HFF-Myc (cell line): ENCODE measurements at places on chromosomes 1 and 21.

- DNase-seq: no peak
These were observed 27.5 kb downstream of the TBX15 start for GRCh38 chr1:118960567-118961136.

DNA sequence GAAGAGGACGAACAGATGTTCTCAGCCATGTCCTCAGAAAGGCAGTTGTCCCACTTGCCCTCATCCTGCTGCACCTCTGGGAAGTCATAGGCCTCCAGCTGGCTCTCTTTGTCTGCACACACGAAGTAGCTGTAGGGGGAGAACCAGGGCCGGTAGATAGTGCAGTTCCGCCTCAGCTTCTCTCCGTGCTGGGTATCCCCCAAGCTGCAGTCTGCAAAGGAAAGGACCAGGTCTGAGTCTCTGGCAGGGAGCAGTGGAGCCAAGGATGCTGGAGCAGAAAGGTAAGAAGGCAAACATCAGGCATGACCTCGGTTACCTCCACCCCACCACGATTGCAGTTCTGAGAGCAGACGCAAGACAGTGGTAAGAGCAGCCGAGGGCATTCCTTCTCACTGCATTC, 2.2 kb downstream of the SPATA46 start:
- DNase-seq: no peak

GRCh38 chr1:229383961-229384360, 41.1 kb upstream of the CCSAP start:
- DNase-seq: no peak

DNA sequence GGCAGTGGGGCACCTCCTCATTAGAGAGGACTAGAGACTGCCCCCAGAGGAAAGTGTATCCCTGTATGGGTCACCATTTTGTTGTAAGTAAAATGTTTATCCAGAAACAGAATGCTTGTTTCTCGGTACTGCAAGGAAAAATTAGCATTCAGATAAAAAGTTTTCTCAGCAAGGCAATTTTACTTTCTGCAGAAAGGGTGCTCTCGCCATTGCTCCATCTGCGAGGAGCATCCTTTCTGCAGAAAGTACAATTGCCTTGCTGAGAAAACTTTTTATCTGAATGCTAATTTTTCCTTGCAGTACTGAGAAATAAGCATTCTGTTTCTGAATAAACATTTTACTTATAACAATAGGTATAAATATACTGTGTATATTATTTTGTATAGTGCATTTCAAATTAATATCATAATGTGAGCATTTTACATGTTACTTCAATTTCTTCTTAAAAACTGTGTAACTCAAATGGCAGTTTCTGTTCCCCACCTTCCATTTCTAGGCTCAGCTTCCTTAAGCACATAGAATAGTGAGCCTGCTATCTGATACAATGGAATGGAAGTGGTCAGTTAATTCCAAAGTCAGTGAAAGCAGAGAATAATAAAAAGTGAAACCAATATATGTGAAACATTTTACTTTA, 76.5 kb upstream of the DESI2 start:
- DNase-seq: no peak

DNA sequence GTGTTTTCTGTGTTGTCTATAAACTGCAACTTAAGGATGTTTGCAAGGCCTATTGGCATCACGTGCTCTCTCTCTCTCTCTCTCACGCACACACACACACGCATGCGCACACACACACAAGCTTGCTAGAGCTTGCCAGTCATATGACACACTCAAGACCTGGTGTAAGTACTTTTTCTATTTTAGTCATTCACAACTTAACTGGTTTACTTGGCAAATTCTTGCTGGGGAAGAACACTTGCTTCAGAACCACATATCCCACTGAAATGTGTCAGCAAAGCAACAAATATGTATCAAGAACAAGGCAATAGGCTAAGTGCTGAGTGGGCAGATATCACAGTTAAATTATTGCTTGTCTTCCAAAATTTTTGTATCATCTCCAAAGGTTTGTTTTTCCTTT, 107.8 kb downstream of the DISC1 start:
- no peak for DNase-seq

GRCh38 chr1:116340506-116341231, 32.4 kb upstream of the ATP1A1 start:
- DNase-seq: no peak

- no peak for DNase-seq
These were observed 44.6 kb upstream of the MYBPHL start for GRCh38 chr1:109351457-109351856.

DNA sequence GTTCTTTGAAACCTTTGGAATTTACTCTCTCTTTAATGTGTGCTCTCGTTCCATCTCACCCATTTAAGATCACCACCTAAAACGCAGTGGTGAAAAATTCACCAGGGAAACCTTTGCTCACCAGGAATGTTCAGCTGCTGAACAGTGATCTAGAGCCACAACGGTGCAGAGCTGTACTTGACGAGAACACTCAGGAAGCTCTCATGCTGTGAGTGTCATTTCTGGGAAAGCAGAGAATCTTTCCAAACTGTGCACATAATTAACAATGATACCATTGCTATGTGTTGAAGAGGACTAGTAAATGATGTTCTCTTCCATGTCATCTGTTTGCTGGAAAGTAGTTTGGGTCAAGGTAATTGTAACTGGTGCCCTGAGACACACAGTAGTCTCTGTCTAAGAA, 117.1 kb downstream of the ZZZ3 start:
- no peak for DNase-seq

- no peak for DNase-seq
These were observed 151.3 kb downstream of the CLIC6 start for GRCh38 chr21:34820051-34820450.

DNA sequence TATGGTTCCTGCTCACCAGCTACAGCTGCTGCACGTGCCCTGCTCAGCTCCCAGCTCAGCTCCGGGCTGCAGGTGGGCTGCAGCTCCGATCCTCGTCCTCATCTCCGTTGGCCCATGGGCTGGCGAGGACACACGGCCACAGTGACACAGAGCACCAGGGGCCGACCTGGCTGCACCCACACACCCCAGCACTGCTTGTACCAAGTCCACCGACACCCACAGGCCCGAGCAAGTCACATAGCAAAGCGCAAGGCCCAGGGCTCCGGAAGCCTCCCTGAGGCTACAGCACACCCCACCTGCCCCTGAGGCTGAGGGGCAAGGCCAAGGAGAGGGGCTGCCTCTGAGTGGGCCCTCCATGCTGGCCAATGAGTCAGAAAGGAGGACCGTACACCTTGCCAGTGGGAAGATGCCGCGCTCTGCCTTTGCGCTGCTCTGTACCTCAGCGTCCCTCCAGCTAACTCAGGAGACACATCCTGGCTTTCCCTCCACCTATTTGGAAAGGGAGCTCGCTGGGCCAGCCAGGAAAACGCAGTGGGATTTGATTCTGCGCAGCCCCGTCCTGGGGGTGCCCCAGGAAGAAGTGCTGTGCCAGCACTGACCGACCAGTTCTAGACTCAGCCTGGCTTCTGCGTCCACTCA, 124.8 kb downstream of the SIK1 start:
- no peak for DNase-seq

DNA sequence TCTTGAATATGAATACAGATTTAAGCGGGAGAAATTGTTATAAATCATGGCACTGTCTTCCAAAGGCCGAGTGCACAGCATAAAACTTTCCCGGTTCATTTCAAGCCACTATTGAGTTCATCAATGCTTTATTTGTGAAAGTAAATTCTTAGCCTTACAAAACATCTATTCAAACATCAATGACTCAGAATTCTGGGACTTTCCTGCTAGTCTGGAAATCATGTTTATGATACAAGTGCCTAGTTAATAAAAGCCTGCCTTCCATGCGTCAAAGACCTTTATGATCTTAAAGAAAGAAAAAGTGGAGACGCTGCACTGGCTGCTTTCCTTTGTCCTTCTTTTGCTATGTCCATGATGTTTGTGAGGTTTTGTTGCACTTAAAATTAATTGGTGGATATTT, 137.7 kb downstream of the SETD4 start:
- no peak for DNase-seq

DNA sequence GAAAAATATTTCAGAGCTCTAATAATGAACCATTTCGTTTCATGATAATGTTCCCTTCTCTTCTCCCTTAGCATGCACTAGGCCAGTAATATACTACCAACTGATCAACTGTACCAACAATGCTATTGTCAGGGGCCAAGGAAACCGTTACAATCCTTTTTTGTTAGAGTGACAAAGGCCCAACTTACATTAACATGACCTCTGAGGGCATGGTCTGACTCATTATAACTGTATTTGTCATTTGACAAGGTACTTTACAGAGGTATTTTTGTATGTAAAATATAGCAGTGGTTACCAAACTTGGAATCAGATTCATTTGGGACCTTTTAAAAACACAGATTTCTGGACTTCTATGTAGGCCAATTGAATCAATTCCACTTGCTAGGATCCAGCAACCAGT, 102.6 kb upstream of the RRP15 start:
- no peak for DNase-seq

DNA sequence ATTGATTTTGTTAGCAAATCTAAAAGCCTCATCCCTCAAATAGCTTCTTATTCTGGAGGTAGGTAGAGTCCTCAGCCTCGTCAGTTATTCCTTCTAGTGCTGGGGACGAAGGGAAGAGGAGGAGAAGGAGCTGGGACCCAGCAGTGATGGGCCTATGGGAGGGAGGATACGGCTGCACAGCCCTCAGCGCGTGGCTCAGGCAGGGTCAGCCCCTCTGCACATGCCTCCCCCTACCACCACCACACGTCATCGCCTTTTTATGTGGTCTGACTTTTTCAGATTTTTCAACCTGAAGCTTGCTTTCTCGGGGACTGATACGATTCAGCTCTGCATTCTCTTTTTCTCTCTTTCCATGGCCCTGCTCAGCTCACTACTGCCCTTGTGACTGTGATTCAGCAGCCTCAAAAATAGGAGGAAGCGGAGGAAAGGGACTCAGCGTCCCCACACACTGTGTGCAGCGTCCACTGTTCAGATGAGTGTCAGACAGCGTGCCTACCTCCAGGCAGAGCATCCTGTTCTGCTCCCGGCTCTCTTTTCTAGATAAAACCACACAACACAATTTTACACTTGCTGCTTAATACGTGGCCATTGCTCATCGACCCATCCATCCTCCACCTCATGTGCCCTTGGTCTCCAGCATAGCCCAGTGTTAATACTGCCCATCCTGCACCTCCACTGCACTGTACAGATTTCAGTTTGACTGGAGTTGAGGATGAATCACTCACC, 827 bp downstream of the OR2B11 start:
- DNase-seq: no peak

DNA sequence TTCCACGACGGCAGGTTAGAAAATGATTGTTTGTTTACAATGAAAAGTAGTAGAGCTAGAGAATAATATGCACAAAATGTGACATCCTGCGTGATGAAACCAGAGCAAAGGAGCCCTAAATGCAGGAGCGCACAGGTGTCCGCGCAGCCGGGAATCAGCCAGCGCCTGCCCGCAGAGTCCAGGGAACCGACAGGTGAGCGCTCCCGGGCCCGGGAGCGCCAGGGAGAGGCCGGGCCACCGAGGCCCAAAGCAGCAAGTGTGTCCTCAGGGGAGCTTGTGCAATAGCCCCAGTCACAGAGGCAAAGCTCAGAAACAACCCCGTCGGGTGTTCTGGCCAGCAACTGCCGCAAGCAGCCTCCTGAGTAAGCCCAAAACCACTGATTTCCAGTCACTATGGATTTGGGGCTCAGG, 789 bp upstream of the GALE start:
- no peak for DNase-seq

GRCh38 chr1:98367426-98367825, 294.1 kb upstream of the SNX7 start:
- DNase-seq: no peak

DNA sequence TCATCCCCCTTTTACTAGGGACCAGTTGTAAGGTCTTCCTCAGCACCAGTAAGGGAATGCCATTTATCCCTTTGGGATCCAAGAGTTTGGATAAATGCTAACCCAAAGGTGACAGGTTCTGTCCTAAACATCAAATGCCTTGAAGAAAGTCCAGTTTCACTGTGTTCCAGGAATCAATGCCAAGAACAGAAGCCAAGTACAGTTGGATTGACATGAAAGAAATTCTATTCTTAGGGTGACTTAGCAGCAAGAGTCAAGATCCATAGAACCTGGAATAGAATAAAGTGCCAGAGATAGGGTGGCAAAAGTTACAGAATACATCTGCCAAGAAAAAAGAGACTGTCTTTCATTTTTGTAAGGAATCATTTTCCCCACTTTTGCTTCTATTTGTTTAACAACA, 94.9 kb upstream of the ADAMTS5 start:
- DNase-seq: no peak

- no peak for DNase-seq
These were observed 24.5 kb downstream of the ERO1B start for GRCh38 chr1:236257216-236257615.

DNA sequence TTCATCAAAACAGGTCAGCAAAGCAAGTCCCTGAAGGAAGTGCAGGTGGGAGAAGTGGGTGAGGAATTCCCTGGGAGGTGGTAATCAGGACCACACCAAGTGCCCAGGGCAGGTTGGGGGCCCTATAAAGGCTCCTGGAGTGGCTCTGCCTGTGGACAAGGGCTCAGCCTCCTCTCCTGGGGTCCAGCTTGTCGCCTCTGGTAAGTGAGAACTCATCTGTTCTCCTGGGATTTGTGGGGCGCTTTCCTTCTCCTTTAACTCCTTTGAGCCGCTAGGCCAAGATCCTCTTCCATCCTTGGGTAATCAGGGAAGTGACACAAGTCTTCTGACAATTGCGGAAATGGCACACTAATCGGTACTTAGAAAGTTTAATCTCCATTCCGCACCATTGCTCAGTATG, at the start of gene SPRR4:
TSS of gene SPRR4 (plus strand) at position 154 of the 400 bp plus-strand sequence. CDS start 1,243 bp downstream, outside the sequence.
- no peak for DNase-seq

GRCh38 chr1:5490635-5491034, 501.6 kb downstream of the NPHP4 start:
- no peak for DNase-seq

GRCh38 chr1:86692641-86693040, 11.7 kb upstream of the SH3GLB1 start:
- DNase-seq: no peak

DNA sequence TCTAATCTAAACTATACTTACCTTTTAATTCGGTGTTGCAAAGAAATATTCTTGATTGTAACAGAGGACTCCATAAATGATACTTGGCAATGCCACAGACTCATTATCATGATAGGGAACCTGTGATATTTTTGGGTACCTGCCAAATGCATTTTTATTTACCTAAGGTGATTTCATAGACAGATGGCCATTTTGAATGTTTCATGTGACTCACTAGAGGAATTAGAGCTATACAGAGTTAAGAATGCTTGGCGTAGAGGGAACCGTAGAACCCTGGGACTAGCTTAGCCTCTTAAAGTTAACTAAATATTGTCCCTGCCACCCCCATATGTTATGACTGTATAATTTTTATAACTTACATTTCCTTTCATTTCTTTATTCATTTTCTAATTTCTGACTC, 136.1 kb downstream of the DISP1 start:
- DNase-seq: no peak

GRCh38 chr1:221915764-221916163, 173.9 kb upstream of the DUSP10 start:
- no peak for DNase-seq
